ENCODE measurements at places on chromosomes 1 and 21.

DNA sequence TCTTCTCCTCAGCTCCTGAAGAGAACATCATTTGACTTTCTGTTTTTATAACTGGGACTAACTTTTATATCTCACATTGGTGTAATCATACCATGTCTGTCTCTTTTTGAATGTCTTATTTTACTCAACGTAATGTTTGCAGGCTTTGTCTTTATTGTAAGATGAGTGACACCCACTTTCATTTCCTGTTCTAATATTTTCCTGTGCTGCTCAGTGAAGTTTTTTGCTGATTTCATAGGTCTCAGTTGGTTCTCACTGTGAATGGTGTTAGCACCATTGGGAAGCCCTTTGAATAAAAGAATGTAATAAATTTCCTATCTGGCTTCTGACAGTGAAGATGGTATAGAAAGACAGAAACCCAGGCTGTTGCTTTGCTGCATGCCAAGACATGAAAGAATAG is 84.0 kb downstream of the RAVER2 start:
- no peak for DNase-seq

DNA sequence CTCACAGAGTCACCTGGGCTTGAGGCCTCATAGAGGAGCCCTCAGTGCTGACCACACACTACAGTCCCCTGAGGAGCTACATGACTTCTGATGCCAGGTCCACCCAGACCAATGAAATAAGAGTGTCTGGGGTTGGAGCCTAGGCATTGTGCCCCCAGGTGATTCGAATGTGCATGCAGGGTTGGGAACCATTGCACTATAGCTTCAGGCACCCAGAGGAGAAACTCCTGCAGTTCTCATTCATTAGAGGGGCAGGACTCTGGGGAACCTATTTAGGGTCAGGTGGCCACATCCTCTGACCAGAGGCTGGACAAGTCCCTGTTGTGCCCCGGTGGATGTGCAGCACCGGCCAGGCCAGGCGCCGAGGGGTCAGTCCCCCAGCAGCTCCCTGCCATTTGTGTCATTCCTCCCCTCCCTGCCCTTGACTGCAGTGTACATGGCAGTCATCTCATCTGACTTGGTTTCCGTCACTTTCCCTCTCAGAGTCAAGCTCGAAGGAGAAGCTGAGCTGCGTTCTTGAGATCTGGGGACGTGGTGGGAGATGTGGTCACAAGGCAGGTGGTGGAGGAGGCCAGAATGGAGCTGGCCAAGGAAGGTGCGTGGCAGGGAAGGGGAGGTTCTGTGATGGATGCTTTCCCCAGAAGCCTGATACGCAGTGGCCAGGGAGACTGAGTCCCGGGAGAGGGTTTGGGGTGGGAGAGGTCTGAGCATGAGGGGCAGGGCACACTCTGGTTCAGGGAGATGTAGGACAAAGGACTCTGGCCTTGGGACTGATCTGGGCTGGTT is 6.4 kb downstream of the CLDN19 start:
- no peak for DNase-seq

DNA sequence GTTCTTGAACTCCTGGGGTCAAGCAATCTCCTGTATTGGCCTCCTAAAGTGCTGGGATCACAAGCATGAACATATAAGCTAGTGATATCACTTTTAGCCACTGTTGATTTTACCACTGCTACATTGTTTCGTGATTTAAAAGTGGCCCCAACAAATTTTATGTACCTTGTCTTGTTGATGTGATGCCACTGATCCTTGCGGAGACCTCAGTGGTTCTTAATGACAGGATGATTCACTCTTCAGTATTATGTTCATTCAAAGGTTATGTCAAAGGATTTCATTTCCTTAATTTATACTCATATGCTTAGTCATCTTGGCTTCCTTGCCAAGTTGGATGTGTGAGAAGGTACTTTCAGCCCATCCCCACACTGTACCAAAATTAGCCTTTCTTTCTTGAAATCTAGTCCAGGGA is 12.1 kb downstream of the PRKACB start:
- no peak for DNase-seq

GRCh38 chr1:53342735-53343470 is 15.0 kb upstream of the LRP8 start:
- DNase-seq = no peak

GRCh38 chr1:23196627-23197328 is 20.5 kb downstream of the HTR1D start:
- DNase-seq = no peak

DNA sequence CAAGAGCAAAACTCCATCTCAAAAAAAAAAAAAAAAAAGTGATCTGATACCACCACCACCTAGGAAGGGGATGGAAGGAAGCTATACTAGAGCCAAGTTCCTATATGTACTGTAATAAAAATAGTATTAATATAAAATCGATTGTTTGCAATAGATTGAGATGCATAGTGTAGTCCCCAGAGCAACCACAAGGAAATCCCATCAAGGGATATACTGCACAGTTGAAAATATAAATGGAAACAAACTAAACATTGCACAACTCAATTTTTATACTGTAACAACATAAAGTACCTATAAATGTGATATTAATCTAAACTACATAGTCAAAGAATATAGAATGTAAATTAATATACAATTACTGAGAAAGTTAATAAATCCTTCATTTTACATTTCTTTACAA is 20.9 kb upstream of the PSMG1 start:
- no peak for DNase-seq

DNA sequence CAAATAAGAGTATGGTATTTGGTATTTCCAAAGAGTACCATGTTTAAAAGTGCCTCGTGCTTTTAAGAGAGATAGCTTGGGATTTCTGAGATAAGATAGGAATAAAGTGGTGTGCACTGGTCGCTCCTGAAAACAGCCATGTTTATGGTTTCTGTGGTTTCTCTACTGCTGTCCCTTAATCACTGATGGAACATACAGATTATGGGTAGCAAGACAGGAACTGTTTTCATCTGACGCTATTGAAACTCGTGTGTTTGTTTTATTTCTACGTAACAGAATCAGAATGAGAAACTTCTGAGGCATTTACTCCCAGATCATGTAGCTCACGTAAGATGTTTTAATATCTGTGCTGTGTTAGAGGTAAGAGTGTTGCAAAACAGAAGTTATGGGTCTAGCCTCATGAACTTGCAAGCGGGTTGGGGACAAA is 126.0 kb downstream of the KIAA0319L start:
- no peak for DNase-seq
